Stimulated activated CD4-positive, alpha-beta T cell treated with anti-CD3 and anti-CD28 coated beads, Interleukin-4, amount 100 ng/mL, for 48 hours (primary cell): ENCODE measurements at places on chromosomes 7 and 10.

- DNase-seq = no peak
Measured at GRCh38 chr7:131610007-131610406, 53.6 kb upstream of the PODXL start.

DNA sequence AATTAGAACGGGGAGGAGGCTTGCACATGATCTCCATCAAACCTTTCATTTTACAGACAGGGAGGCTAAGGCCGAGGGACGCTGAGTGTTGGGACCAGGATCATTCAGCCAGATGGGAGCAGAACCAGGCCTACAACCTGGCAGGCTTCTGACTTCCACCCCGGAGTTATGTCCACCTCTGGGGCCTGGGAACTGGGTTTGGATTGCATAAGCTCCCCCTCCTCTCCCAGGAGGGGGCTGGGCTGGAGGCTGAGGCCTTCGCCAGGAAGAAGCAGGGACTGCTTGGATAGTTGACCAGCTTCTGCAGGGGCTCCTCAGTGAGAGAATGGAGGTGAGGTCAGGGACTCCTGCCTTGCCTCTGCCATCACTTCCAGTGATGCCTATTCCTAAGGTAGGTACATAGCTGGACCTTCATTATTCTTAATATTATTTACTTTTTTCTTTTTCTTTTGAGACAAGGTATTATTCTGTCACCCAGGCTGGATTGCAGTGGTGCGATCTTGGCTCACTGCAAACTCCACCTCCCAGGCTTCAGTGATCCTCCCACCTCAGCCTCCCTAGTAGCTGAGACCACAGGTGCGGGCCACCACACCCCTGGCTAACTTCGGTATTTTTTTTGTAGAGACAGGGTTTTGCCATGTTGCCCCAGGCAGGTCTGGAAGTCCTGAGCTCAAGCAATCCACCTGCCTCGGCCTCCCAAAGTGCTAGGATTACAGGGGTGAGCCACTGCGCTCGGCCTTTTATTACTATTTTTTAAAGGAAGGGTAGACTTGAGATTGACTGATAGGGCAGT, 1.3 kb downstream of the SNX10 start:
- DNase-seq = no peak

GRCh38 chr7:45089341-45089891, 647 bp upstream of the NACAD start:
- DNase-seq = peak; percentile 64

GRCh38 chr10:62305813-62306212, 37.2 kb upstream of the RTKN2 start:
- no peak for DNase-seq
